ENCODE measurements at places on chromosomes 6 and 20.

- no peaks in the 10 kb centered on the region for H3K4me1 ChIP-seq
- no peaks in the 10 kb centered on the region for H3K36me3 ChIP-seq
- H3K4me3 ChIP-seq, result no peak overlapping the region
- peaks cover 67% of the 10 kb centered on the region for H3K27me3 ChIP-seq
- no peak overlapping the region for H3K27ac ChIP-seq
- DNase-seq, result no peak
Observed at GRCh38 chr20:61236713-61237112, 15.3 kb upstream of the CDH4 start.

DNA sequence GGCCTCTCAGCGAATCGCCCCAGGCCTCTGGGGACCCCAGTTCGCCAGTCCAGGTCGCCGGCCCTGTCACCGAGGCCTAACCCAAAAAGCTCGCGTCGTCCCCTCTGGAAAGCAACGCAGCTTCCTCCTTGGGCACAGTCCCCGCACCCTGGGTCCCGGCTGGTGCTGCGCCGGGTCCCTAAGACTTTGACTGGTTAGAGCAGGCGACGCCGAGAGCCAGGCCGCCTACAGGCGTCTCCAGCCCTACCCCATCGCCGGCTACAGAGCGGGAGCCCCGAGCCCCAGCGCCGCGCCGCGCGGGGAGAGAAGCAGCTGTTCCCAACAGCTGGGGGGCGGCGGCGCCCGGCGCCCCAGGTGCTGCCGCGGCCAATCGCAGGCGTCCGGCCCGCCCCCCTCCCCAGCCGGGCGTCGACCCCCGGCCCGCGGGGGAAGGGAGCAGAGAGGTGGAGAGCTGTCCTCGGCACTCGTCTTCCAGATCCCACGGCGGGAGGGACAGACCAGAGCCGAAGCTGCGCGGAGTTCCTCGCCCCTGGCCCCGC lies 540 bp upstream of the RBM24 start:
- DNase-seq, result no peak
- H3K4me1 ChIP-seq, result peaks cover 21% of the 10 kb centered on the region
- H3K4me3 ChIP-seq, result no peak overlapping the region
- no peaks in the 10 kb centered on the region for H3K27me3 ChIP-seq

DNA sequence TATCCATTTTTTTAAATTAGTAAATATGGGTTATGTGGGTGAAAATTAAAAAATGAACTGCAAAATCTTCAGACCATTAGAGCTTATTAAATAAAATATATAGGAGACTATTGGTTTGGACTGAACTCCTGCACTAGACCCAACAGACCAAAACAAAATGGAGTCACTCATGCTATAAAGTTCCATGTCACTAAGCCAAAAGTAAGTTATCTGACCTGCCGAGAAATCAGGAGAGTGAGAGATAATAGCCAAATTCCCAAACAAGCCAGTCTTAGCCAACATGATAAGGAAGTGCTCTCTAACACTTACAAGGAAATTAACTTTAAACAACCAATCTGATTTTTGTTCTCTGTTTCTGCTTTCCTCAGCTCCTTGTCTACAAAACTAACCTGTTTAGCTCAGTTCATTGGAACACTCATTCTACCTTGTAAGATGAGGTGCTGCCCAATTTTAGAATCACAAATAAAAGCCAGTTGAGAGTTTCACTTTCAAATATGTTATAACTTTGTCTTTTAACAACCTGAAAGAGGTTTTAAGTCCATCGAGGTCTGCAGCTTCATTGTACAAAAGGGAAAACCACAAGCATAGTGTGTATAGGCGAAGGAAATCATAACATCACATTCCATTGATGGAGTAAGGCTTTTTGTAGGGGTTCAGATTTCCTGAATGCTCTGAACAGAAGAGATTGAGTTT lies 220.5 kb downstream of the TENT5A start:
- DNase-seq, result no peak
- peaks cover 20% of the 10 kb centered on the region for H3K4me1 ChIP-seq
- H3K36me3 ChIP-seq, result no peaks in the 10 kb centered on the region
- no peak overlapping the region for H3K4me3 ChIP-seq
- H3K27me3 ChIP-seq, result no peaks in the 10 kb centered on the region

- DNase-seq, result no peak
- H3K4me3 ChIP-seq, result no peak overlapping the region
- H3K27me3 ChIP-seq, result peaks cover 68% of the 10 kb centered on the region
- H3K27ac ChIP-seq, result no peak overlapping the region
Observed at GRCh38 chr20:21105429-21106170, 558 bp downstream of the LINC00237 start.

GRCh38 chr6:41578217-41579087 lies 32.3 kb downstream of the FOXP4 start:
- H3K27me3 ChIP-seq, result no peaks in the 10 kb centered on the region
- H3K4me1 ChIP-seq, result peaks cover 61% of the 10 kb centered on the region

DNA sequence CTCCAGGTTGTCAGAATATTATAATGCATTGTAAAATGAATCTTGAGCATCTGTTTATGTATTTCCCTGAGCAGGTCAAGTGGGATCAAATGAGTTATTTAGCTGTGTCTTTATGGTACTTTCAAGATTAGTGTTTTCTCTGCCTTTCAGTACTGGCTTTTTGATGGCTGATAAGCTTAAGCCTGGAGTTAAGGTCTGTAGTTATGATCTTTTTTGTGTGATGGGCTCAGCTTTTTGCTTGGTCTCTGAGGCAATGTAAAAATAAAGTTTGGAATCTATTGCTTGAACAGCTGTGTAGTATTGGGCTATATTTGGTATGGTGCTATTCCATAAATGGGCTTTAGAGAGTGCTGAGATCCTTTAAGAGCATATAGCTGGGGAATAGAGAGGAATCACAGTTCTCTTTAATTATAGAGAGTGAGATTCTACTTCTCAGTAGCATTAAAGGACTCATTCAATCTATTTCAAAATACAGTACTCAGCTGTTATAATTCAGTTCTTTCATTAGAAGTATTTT lies 40.7 kb downstream of the ZNF451 start:
- H3K27me3 ChIP-seq, result no peaks in the 10 kb centered on the region
- no peak overlapping the region for H3K27ac ChIP-seq
- no peak overlapping the region for H3K4me3 ChIP-seq
- no peaks in the 10 kb centered on the region for H3K4me1 ChIP-seq
- no peaks in the 10 kb centered on the region for H3K36me3 ChIP-seq
- DNase-seq, result no peak

GRCh38 chr20:54658525-54658924 lies 183.1 kb downstream of the DOK5 start:
- no peak for DNase-seq
- H3K36me3 ChIP-seq, result no peaks in the 10 kb centered on the region
- peaks cover 80% of the 10 kb centered on the region for H3K27me3 ChIP-seq
- H3K4me1 ChIP-seq, result no peaks in the 10 kb centered on the region
- H3K27ac ChIP-seq, result no peak overlapping the region

DNA sequence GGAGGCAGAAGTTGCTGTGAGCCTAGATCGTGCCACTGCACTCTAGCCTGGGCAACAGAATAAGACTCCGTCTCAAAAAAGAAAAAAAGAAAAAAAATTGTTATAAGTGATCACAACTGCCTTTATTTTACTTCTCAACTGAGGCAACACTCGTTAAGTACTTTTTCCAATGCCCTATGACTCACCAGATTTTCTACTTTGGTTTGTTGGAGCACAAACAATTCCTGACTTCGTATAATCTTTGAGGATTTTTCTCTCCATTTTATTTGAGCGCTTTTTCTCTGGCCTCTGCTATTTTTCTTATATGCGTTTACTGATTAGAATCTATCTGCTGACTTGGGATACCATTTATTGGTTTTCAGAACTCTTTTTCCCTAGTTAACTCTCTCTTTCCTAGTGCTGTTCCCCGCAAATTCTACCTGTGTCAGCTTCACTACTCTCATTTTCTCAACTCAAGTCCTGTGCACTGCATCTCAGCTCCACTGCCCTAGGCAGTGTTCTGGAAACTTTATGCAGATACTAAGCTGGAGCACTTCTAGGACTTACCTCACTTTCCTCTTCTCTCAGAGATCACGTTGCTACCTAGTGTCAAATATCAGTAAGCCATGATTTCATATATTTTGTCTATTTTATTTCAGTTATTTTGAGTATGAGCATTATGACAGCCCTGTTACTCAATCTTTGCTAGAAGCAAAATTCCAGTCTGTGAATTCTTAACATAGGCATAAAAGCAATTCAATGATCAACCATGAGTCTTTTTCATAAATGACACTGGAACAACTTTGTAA lies 1120.1 kb upstream of the CITED2 start:
- no peak overlapping the region for H3K4me3 ChIP-seq
- no peak overlapping the region for H3K27ac ChIP-seq
- H3K27me3 ChIP-seq, result no peaks in the 10 kb centered on the region
- H3K36me3 ChIP-seq, result no peaks in the 10 kb centered on the region
- DNase-seq, result no peak
- no peaks in the 10 kb centered on the region for H3K4me1 ChIP-seq
